ENCODE measurements at places on chromosomes 1 and 21.

DNA sequence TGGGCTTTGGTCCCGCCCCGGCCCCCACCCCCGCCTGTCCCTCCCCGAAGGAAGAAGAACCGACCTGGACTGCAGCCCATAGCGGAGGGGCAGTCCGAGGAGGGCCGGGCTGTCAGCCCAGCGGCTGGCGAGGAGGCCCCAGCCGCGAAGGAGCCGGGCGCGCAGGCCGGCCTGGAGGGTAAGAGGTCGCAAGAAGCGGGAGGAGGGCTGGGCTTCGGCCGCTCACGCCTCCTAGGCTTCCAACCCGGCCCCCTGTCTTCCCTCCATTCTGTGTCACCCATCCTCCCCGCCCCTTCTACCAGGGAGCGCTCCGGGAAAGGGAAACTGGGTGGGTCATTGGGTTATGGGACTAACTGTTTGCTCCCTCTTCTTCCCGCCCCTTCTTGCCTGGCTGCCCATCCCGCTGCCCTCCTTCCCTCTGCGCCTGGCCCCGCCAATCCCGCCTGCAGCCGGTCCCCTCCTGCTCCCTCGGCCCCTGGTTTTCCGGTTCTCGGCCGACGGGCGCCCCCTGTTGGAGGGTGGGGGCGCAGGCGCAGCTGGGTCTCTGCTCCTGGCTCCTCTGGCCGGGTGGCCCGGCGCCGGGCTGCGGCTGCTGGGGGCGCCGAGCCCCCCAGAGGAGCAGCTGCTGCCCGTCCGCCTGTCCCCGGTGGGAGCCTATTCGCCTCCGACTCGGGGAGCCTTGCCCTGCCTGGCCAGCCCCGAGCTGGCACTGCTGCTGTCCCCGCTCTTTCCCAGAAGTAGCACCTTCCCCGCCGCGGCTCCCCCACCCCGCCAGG is 2.4 kb downstream of the RUSC1 start:
- peak; percentile 94 for DNase-seq

- DNase-seq = no peak
Measured at GRCh38 chr1:116393792-116394191, 20.7 kb downstream of the ATP1A1 start.

GRCh38 chr1:169043823-169044222 is 62.7 kb upstream of the ATP1B1 start:
- no peak for DNase-seq

GRCh38 chr1:21024918-21025317 is 151.8 kb downstream of the EIF4G3 start:
- DNase-seq = no peak

- no peak for DNase-seq
Measured at GRCh38 chr1:176878750-176879536, 285.6 kb downstream of the ASTN1 start.

- no peak for DNase-seq
Measured at GRCh38 chr1:14487671-14488070, 110.8 kb upstream of the KAZN start.
